ENCODE measurements at places on chromosomes 2 and 18.

- no peak for DNase-seq
Observed at GRCh38 chr2:150351922-150352321, 135.5 kb downstream of the RND3 start.

DNA sequence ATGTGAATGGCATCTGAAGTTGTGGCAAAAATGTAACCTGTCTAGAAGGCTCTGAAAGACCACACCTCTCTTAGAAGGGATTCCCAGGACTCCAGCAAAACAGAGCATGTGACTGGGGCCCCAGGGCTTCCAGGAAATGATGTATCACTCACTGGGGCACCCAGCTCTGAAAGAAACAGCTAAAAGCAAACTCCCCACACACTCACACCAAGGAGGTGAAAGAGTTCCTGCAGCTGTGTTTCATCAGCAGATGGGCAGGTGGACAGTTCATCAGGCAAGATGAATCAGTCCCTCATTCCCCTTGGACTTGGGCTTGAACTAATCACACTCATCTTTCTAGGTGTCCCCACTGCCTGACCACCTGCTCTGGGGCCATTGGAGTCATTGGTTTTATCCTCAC, 76.2 kb downstream of the CCBE1 start:
- DNase-seq: no peak

DNA sequence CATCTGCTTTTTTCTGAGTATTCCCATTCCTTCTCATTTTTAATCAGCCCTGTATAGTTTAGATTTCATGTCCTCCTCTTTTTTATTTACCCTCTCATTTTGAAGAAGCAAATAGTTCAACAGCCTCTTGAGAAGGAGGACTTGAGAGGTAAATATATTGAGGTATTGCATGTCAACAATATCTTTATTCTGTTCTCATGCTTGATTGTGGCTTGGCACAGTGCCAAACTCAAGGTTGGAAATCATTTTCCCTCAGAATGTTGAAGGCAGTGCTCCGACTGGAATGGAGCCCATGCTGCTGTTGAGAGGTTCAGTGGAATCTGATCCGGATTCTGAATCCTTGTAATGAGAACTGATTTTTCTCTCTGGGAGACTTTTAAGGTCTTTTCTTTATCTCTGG, 31.0 kb upstream of the GALNT3 start:
- DNase-seq: no peak

DNA sequence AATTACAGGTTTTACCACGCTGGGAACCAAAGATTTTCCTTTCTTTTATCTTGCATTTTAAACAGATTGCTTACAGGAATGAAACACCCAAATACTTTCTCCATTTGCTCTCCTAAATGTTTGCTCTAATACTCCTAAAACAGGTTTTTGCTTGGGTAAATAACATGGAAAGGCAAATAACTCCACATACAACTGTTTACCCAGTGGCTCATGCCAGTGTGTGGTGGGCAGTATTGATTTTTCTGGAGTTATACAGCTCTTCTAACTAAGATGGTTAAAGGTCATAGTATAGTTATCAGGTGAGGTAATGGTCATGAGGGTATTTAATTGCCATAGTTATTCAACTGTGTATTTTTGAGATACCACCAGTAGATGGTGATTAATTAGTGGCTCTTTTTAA, 61.2 kb upstream of the RAB27B start:
- no peak for DNase-seq

GRCh38 chr2:97724946-97725688, 11.7 kb downstream of the ZAP70 start:
- no peak for DNase-seq

GRCh38 chr2:27000228-27000627, 29.8 kb downstream of the MAPRE3 start:
- no peak for DNase-seq

GRCh38 chr2:88254437-88255091, 84.4 kb downstream of the THNSL2 start:
- no peak for DNase-seq

GRCh38 chr18:11937874-11938478, 29.9 kb upstream of the MPPE1 start:
- peak; percentile 75 for DNase-seq

DNA sequence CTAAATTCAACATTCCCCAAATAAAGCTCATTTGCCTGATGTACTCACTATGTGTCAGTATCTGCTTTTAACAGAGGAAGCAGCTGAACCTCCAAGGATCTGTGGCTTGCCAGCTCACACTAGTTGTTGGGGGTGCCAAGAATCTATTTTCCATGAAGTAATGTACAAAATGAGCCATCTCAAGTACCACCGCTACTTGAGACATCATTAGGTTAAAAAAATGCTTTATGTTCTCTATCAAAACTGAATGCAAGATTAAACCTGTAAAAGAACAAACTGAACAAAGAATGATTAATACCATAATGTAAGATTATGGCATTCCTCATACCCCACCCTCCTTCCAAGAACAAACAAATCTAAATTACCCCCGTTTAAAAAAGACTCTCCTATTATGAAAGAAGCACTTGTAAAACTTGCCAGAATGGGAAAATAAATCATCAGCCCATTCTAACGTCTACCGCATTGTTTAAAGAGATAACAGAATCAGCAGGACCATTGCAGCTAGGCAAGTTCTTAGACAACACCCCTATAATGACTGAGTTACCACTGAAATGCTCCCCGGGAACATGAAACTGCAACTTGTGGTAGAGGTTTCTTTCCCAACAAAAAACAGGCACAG, 471.6 kb downstream of the DLGAP1 start:
- DNase-seq: no peak

DNA sequence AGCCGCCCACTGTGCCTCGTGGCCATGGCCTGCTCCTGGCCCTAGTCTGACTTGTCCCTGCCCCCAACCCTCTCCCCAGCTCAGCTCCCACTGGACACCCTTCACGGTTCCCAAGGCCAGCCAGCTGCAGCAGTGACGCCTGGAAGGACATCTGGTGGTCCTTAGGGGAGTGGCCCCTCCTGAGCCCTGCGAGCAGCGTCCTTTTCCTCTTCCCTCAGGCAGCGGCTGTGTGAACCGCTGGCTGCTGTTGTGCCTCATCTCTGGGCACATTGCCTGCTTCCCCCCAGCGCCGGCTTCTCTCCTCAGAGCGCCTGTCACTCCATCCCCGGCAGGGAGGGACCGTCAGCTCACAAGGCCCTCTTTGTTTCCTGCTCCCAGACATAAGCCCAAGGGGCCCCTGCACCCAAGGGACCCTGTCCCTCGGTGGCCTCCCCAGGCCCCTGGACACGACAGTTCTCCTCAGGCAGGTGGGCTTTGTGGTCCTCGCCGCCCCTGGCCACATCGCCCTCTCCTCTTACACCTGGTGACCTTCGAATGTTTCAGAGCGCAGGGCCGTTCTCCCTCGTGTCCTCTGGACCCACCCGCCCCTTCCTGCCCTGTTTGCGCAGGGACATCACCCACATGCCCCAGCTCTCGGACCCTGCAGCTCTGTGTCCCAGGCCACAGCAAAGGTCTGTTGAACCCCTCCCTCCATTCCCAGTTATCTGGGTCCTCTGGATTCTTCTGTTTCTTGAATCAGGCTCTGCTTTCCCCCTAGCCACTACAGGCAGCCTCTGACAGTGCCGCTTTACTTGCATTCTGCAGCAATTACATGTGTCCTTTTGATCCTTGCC, 35.8 kb downstream of the ANO7 start:
- no peak for DNase-seq

DNA sequence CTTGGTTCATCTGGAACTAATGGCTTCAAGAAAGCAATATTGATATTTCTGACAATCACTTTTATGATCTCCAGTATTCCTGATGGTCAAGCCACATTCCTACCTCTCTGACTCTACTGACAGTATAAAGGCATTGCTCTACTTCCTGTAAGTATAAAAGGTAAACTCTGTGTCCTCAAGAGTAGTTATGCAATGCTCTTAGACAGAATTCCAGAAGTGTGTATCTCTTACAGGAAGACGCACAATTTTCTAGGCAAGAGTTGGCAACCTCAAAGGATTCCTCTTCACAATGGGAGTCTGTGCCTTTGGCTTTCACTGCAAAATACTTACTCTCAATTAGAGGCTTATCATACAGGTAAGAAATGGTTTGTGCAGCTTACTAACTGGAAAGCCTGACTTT, 100.1 kb downstream of the THADA start:
- no peak for DNase-seq

- no peak for DNase-seq
Observed at GRCh38 chr2:68594041-68594440, 49.3 kb upstream of the PROKR1 start.

DNA sequence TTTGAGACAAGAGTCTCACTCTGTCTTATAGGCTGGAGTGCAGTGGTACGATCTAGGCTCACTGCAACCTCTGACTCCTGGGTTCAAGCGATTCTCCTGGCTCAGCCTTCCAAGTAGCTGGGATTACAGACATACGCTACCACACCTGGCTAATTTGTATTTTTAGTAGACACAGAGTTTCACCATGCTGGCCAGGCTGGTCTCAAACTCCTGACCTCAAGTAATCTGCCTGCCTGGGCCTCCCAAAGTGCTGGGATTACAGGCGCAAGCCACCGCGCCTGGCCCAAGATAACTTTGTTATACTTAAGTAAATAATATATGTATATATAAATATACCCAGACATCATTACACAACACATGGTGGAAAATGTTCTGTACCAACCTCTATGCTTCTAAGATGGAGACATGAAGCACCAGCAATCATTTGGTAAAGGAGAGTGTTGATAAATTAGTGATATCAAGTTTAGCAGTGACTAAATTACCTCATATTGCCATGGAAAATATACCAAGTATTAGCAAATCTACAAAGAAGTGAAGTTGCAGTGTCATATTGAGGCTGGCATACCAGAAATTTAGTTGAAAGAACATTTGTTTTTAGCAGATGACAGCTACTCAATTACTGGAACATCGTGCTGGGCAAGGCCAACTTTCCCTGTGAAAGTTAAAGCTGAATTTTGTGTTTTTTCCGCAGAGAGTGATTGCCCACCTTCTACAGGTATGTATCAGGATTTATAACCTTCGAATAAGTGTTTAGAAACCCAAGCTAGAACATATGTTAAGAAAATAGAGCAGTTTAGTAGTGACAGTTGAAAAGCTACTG, 177.7 kb downstream of the MYCN start:
- DNase-seq: no peak

GRCh38 chr2:212539072-212539880, 674 bp upstream of the ERBB4 start:
- DNase-seq: no peak

DNA sequence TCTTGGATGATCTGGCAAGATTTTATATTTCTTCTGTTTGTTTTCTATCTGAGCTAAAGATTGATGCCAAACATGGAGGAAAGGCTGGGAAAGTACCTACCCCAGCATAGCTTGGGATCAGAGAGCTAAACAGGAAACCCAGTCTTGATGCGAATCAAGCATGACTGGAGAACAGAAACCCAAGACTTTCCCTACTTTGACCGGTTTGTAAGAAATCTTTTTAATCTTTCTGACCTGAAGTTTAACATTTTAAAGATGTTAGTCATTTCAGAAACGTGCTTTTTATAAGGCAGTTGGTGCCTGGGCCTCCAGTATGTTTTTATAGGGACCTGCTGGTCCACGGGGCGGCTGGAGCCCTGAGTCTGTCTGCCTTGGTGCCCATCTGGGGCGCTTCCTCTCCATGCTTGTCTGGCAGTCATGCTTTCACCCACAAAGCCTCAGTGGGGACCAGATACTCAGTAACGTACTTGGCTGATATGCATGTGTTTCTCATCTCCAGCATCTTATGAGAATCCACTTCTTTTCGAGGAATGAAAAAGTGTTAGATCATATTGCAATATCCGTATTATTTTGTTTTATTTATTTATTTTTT, 266.5 kb downstream of the PTGR3 start:
- DNase-seq: no peak

- no peak for DNase-seq
Observed at GRCh38 chr2:63435070-63435469, 153.2 kb downstream of the WDPCP start.

DNA sequence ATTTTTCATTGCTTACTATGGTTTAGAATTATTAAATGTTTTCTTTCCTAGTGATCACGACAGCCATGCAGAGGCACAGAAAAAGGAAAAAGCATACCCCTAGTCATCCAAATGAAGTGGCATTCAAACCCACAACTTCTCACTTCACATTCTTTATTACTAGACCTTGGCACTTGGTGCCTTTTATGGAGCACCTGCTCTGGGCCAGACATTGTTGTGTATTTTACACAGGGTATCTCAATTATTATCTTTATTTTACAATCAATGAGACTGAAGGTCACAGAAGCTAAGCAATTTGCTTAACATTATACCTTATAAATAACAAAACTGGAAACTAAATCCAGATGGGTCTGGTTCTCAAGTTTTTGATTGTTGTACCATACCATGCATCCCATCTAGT, 235.3 kb downstream of the LRATD1 start:
- no peak for DNase-seq

- no peak for DNase-seq
Observed at GRCh38 chr2:30400151-30400954, 46.7 kb upstream of the LCLAT1 start.
